ENCODE measurements at places on chromosomes 7 and 10. TPM values are rescaled to one million over a fixed set of nuclear protein-coding genes. Genes with fewer than 3 reads are reported as not detected.

GRCh38 chr7:16023046-16023445 is 336.6 kb upstream of the MEOX2 start:
- H3K27me3 ChIP-seq: no peaks in the 10 kb centered on the region
- H3K4me3 ChIP-seq: no peak overlapping the region
- H3K36me3 ChIP-seq: no peaks in the 10 kb centered on the region
- no peak for DNase-seq

DNA sequence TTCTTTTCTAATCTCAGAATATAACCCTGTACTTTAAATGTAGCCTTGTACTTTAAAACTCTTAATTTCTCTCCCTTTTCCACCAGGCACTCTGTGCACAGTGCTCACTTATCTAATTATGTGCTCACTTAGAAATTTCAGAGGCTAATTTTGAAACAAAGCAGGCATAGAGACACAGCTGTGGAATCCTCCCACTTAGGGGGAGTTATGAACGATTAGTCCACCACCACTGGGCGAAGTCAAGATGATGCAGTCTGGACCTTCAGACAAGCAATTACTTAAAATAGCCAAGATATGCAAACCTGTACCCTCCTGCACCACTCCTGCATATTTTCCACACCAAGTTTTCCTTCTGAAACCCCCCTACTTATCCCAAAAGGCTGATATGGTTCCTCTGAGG is 143.0 kb downstream of the STK31 start:
- no peaks in the 10 kb centered on the region for H3K27me3 ChIP-seq
- no peak overlapping the region for H3K4me3 ChIP-seq
- no peak for DNase-seq
- no peak overlapping the region for H3K27ac ChIP-seq
- no peaks in the 10 kb centered on the region for H3K36me3 ChIP-seq

GRCh38 chr10:97724341-97724941 is 10.9 kb downstream of the MARVELD1 start:
- peaks cover 2% of the 10 kb centered on the region for H3K4me1 ChIP-seq
- H3K4me3 ChIP-seq: no peak overlapping the region
- H3K27me3 ChIP-seq: peaks cover 4% of the 10 kb centered on the region
- no peak for DNase-seq
- H3K27ac ChIP-seq: no peak overlapping the region

DNA sequence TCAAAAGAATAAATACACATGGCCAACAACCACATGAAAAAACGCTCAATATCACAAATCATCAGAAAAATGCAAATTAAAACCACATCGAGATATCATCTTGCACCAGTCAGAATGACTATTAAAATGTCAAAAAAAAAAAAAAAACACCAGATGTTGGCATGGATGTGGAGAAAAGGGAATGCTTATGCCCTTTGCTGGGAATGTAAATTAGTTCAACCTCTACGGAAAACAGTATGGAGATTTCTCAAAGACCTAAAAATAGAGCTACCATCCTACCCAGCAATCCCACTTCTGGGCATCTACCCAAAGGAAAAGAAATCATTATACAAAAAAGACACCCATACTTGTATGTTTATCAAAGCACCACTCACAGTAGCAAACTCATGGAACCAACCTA is 45.0 kb upstream of the DIP2C start:
- no peaks in the 10 kb centered on the region for H3K4me1 ChIP-seq
- no peaks in the 10 kb centered on the region for H3K27me3 ChIP-seq
- no peak overlapping the region for H3K27ac ChIP-seq

DNA sequence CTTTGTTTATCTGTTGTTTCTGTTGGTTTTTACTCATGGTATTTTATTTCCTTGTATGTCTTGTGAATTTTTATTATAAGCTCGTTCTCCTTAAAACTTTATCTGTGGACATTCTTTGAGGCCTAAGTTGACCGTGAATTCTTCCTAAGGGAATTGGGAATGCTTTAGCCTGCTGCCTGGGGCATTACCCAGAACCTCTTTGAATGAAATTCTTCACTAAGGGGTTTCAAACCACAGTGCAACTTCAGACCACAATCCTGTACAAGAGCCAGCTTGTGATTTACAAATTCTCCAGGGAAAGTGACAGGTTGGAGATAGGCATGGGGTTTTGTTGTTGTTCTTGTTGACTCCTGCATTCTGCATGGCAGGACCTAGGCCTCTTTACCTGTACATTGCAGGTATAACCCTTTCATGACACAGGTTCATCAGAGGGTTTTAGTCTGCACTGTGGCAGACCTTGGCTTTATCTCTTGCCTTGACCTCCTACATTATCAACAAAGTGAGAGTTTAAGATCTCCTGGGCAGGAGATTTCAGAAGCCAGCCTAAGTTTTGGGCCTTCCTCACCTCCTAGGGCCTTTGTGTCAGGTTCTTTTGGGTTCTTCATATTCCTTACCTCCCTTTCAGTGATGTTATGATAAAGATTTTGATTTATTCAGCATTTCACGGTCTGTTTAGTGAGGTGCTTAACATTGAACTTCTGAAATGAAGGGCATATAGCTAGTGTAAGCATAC is 70.2 kb downstream of the ABCC2 start:
- no peaks in the 10 kb centered on the region for H3K27me3 ChIP-seq
- no peak overlapping the region for H3K4me3 ChIP-seq
- H3K27ac ChIP-seq: no peak overlapping the region
- DNase-seq: no peak
- H3K4me1 ChIP-seq: no peaks in the 10 kb centered on the region

DNA sequence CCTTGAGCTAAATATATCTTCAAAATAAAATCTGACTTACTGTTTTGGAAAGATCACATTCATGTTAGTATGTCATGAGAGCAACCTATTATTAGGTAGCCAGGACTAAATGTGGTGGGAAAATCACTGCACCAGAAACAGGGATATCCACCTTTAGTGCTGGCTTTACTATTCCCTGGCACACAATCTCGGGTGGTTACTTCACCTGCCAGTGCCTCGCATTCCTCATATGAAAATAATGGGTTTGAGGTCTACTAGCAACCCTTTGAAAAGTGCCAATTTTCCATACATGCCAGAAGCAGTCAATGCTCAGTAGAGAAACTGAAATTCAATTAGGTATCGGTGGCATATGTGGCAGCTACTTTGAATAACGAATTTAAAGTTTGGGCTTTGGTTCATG is 36.8 kb downstream of the PTN start:
- DNase-seq: no peak
- H3K4me3 ChIP-seq: no peak overlapping the region
- H3K27ac ChIP-seq: no peak overlapping the region
- no peaks in the 10 kb centered on the region for H3K36me3 ChIP-seq
- no peaks in the 10 kb centered on the region for H3K4me1 ChIP-seq

- H3K4me1 ChIP-seq: peaks cover 25% of the 10 kb centered on the region
- H3K27me3 ChIP-seq: peaks cover 3% of the 10 kb centered on the region
- H3K27ac ChIP-seq: no peak overlapping the region
- no peak overlapping the region for H3K4me3 ChIP-seq
Observed at GRCh38 chr7:3120513-3120912, 76.8 kb upstream of the CARD11 start.

DNA sequence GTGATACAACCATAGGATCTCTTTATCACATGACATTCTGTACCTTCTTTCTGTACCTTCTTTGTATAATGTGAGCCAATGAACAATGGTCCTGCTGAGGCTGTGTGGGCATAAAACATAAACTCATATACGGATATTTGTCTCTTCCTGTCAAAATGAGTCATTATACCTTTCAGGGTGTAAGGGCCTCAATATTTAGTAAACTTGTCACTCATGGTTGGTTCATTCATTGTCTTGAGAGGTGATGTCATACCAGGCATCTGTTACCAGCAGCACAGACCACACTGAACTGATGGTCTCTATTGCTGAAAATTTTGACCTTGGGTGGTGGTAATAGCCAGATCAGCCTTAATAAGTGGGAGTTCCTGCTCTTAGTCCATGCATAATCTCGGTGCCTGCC is 287.6 kb upstream of the TPK1 start:
- no peaks in the 10 kb centered on the region for H3K36me3 ChIP-seq
- no peaks in the 10 kb centered on the region for H3K4me1 ChIP-seq
- H3K27ac ChIP-seq: no peak overlapping the region
- peaks cover 12% of the 10 kb centered on the region for H3K27me3 ChIP-seq

- H3K27me3 ChIP-seq: peaks cover 33% of the 10 kb centered on the region
- H3K4me3 ChIP-seq: no peak overlapping the region
- H3K36me3 ChIP-seq: no peaks in the 10 kb centered on the region
- H3K27ac ChIP-seq: no peak overlapping the region
- H3K4me1 ChIP-seq: peaks cover 2% of the 10 kb centered on the region
Observed at GRCh38 chr10:58152673-58153263, 114.9 kb downstream of the IPMK start.

GRCh38 chr10:12960334-12960898 is 41.1 kb downstream of the CCDC3 start:
- H3K27ac ChIP-seq: no peak overlapping the region
- H3K27me3 ChIP-seq: peaks cover 5% of the 10 kb centered on the region
- no peak for DNase-seq
- H3K4me3 ChIP-seq: no peak overlapping the region

- peaks cover 31% of the 10 kb centered on the region for H3K4me1 ChIP-seq
- H3K36me3 ChIP-seq: no peaks in the 10 kb centered on the region
- peak overlapping the region; percentile 68 for H3K27ac ChIP-seq
- DNase-seq: no peak
Observed at GRCh38 chr10:84306751-84307384, 21.5 kb upstream of the CCSER2 start.

GRCh38 chr7:155756322-155756721 is 55.9 kb downstream of the SHH start:
- H3K4me3 ChIP-seq: no peak overlapping the region
- peaks cover 67% of the 10 kb centered on the region for H3K4me1 ChIP-seq
- no peak for DNase-seq
- no peak overlapping the region for H3K27ac ChIP-seq
- H3K27me3 ChIP-seq: no peaks in the 10 kb centered on the region
- H3K36me3 ChIP-seq: peaks cover 49% of the 10 kb centered on the region

DNA sequence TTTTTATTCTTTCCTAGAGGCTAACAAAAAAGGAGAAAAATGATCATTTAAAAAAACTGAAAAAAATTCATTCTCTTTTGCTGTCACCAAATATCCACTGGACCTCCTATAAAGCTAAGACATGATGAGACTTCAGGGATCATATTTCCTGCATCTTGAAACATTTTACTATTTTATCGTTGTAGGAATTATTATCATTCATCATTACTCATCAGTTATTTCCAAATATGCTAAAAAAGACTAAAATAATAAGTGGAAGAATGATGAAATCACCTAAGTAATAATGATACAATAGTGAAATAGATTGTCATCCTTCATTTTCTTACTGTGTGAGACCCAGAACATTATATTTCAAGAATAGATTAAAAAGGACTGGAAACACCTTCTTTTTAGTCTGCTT is 28.3 kb downstream of the TAF3 start:
- H3K36me3 ChIP-seq: peaks cover 13% of the 10 kb centered on the region
- DNase-seq: no peak
- H3K27me3 ChIP-seq: no peaks in the 10 kb centered on the region
- peaks cover 14% of the 10 kb centered on the region for H3K4me1 ChIP-seq

DNA sequence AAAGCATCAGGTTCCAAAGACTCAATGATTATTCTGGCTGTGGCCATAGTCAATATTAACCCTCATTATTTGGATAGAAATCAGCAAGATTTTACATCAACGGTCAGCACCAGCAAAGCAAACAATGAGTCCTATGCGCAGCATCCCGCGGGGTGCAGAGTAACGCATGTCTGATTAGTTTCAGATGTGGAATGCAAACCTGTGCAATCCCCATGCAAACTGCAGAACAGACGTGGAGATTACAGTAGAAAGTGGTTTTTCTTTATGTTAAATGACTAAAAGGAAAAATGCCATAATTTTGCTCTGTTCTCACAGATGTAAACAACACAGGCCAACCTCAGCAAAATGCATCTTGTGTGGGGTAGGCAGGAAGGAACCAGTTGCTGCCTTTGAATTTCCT is 258.1 kb upstream of the GRB10 start:
- no peak overlapping the region for H3K4me3 ChIP-seq
- H3K4me1 ChIP-seq: no peaks in the 10 kb centered on the region
- no peaks in the 10 kb centered on the region for H3K36me3 ChIP-seq
- H3K27ac ChIP-seq: no peak overlapping the region
- no peaks in the 10 kb centered on the region for H3K27me3 ChIP-seq
- no peak for DNase-seq

GRCh38 chr10:6704896-6705295 is 124.8 kb upstream of the PRKCQ start:
- H3K4me1 ChIP-seq: peaks cover 3% of the 10 kb centered on the region
- no peak overlapping the region for H3K4me3 ChIP-seq
- H3K27ac ChIP-seq: no peak overlapping the region
- H3K36me3 ChIP-seq: no peaks in the 10 kb centered on the region
- DNase-seq: no peak
- peaks cover 20% of the 10 kb centered on the region for H3K27me3 ChIP-seq

The TRIM74 gene
- total RNA-seq: not detected

The LEP gene
- total RNA-seq: not detected

The MYO3A gene
- total RNA-seq: not detected

The GARS1 gene
- 384 TPM for total RNA-seq

The CNPY1 gene
- not detected for total RNA-seq

The CYP3A7 gene
- not detected for total RNA-seq

The EVX1 gene
- not detected for total RNA-seq

The ARMC10 gene
- 54.1 TPM for total RNA-seq

The TMEM229A gene
- total RNA-seq: not detected

The CYP17A1 gene
- not detected for total RNA-seq

The RP9 gene
- 23.6 TPM for total RNA-seq

The DNAH11 gene
- not detected for total RNA-seq

The FAM25C gene
- total RNA-seq: not detected

The BBS9 gene
- 5.9 TPM for total RNA-seq

The ZNF37A gene
- total RNA-seq: 19.2 TPM

The FGL2 gene
- 1.4 TPM for total RNA-seq

The KLF14 gene
- not detected for total RNA-seq
